ENCODE measurements at places on chromosomes 7 and 10.

DNA sequence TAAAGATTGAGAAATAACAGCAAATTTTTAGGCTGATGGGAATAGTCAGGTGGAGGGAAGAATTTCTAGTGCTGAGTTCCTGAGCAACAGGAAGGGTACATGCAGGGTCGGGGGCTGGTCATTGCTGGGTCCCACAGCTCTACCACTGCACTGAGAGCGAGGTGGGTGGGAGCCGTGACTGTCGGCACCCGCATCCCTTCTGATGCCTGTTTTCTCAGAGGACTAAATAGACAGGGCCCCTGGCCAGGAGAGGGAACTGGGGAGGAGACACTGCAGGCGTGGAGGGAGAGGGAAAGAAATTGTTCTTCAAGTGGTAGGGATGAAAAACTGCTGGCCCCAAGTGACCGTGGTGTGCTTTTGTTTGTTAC lies 7.3 kb downstream of the GTPBP4 start:
- no peak for DNase-seq

DNA sequence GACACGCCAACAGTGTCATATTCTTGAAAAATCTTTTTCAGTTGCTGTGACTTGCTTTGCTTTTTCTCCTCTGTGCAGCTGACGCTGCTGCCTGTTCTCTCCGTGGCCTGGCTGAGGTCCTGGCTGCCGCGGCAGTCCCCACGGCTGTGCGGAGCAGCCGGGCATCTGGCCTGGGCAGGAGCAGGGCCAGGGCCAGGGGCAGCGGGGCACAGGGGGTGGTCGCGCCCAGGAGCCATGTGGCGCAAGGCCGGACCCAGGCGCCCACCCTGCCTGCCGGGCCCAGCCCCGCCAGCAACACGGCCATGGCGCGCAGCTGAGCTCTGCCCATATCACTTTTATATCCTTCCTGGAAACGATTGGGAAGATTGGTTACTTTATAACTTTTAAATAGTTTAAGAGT lies 109.4 kb upstream of the ACBD5 start:
- no peak for DNase-seq

DNA sequence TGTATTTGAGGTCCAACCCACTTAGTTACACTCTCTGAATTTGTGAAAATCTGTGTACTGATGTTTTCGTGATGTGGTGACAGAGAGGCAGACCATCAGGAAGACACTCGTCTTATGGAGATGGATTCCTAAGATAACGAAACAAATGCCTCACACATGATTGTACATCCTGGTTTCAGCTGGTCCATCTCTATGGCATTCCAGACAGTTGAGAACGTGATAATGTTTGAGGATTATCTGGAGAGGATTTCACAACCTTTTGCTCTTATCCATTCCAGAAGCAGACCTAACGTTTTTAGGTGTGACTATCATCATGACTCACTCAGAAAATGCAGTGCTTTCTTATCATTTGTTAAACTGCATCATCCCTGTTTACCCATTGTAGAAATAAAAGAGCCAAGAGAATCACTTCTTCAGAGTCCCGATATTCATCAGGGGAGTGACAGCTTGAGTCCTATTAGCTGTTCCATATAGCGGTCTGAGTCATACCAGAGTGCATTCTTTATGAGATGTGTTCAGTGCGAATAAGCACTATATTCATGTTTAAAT lies 74.5 kb downstream of the BMPER start:
- no peak for DNase-seq

GRCh38 chr10:58818900-58819299 lies 306.2 kb downstream of the BICC1 start:
- DNase-seq, result no peak

- DNase-seq, result no peak
Measured at GRCh38 chr7:135562720-135563119, 5.0 kb downstream of the NUP205 start.

DNA sequence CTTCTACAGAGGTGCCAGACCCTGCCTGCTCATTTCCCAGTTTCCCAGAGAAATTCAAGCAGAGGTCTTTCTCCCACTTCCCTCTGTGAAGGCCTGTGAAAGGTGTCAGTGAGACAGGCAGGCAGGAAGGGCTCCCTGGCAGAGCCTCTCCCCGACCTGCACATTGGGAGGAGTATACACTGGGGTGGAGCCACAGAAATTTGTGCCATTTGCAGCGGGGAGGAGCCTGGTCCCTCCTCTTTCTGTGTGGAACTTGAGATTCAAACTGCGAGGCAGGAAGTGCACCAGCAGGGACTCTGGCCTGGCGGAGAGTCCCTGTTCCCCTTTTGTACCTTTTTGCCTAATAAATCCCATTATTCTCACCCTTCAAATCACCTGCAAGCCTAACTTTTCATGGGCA lies 54.6 kb upstream of the OPN4 start:
- no peak for DNase-seq

DNA sequence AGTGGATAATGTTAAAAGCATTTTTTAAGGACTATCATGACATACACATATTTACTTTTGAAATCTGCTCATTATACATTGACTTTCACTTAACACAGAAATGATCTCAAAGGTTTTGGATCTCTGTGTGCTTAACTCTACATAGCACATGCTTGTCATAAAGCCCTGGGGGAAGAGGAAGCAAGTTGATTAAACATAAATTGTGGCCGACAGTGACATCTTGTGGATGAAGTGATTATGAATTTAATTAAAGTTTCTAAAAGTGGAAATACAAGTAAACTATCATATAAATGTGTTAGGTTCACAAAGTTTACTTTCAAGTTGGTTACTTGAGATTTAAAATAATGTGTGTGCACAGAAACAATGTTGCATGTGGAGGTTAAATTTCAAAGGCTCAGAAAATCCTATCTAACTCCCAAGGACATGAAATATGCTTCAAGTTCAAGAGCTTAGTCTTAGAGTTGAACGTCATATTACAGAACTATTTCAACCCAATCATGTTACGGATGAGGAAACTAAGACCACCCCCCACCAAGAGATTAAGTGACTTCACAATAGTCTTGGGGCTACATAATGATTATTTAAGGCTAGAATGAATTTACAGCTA lies 1247.8 kb downstream of the GATA3 start:
- DNase-seq, result peak; percentile 60

GRCh38 chr10:118971187-118971586 lies 58.3 kb upstream of the NANOS1 start:
- no peak for DNase-seq

DNA sequence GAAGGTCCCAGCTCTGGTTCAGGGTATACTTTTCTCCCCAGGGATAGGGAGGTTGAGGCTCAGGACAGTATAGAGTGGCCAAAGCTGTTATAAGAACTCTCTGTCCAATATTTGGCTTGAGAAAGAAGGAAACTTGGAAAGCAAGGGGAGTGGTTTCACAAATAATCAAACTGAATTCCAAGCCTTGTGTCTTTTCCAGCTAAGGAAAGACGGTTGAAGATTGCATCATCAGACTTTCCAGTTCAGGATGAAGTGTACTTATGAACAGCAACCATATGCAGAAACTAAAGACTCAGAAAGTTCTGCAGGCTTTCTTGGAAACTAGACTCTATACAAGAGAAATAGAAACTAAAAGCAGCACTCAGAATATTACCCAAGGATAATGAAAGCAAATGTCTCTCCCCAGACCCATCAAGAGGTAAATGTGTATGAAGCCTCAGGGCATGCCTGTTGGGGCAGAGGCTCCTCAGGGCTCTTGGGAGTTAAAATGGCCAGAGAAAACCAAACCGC lies 46.4 kb downstream of the RAMP3 start:
- DNase-seq, result peak; percentile 52
